ENCODE measurements at places on chromosomes 16 and 17.
A peak's percentile ranks its signal among the peaks of the same experiment; 100 is the strongest.

DNA sequence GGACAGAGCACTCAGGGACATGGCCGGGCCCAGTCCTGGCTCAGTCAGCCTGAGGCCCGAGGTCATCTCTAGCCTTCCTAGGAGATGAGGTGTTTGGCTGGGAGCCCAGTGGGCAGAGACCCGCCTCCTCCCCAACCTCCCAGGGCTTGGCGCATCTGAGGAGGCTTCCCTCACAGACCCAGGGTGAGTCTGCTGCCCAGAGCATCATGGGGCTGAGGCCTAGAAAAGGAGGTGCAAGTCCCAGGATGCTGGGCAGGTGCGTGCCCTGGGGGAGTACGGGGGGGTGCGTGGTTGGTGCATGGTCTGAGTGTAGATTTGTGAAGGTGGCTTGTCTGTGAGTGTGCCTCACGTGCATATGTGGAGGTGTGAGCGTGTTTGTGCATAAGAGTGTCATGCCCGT, 4.7 kb downstream of the PDE6G start:
- no peak for DNase-seq

GRCh38 chr16:67268136-67268579, 11.2 kb upstream of the PLEKHG4 start:
- DNase-seq: no peak

DNA sequence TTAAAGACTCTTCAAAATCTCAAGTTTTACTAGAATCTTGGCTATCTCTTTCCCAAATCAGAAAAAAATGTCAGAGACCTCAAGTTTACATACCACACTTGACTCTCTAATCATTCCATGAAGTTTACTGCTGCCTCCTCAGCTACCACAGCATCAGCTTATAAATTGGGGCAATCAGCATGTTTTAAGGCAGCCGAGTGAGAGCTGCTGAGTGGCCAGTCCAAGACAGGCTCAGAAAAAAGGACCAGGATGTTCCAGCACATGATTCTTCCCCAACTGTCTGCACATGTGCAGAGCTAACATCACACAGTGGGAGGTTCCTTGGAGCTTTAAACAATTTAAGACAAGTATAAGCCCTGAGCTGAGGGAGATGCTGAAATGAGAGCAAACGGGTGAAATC, 140.6 kb upstream of the NUDT7 start:
- no peak for DNase-seq

DNA sequence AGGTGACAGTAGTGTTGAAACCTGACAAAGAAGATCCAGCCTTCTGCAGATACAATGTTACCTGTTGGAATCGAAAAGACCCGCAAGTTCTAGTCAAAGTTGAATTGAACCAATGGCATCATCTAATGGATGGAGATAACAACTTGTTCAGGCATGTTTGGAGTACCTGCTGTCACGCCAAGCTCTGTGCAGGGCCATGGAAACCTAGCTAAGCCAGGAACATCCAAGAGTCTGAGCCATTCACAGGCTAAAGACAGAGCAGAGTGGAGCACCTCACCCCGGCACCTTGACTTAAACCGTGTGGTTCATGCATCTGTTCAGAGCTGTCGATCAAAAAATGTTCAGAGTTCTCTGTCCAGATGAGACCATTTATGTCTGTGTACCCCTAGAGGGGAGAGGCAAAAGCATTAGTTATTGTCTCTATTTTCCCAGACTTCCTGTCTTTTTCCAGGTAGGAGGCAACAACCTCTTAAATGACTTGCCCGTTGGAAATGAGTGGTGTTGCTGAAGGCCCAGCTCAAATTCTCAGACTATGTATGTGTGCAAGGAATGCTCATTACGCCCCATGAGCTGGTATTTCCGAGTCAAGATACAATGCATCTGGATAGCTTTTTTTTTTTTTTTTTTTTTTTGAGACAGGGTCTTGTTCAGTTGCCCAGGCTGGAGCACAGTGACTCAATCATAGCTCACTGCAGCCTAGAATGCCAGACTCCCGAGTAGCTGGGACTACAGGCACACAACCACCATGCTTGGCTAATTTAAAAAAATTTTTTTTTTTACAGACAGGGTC, 44.9 kb upstream of the XYLT1 start:
- no peak for DNase-seq

- peak; percentile 92 for DNase-seq
Measured at GRCh38 chr17:1779571-1780131, 17.8 kb downstream of the SERPINF1 start.

Data from sciatic nerve (tissue), 2 donors.